Stimulated activated CD8-positive, alpha-beta memory T cell treated with anti-CD3 and anti-CD28 coated beads, Interleukin-4, amount 100 ng/mL, for 1 hour (primary cell): ENCODE measurements at places on chromosomes 2 and 18.
A peak's percentile ranks its signal among the peaks of the same experiment; 100 is the strongest.

GRCh38 chr2:156986339-156986988, 271.0 kb upstream of the GALNT5 start:
- no peak for DNase-seq

DNA sequence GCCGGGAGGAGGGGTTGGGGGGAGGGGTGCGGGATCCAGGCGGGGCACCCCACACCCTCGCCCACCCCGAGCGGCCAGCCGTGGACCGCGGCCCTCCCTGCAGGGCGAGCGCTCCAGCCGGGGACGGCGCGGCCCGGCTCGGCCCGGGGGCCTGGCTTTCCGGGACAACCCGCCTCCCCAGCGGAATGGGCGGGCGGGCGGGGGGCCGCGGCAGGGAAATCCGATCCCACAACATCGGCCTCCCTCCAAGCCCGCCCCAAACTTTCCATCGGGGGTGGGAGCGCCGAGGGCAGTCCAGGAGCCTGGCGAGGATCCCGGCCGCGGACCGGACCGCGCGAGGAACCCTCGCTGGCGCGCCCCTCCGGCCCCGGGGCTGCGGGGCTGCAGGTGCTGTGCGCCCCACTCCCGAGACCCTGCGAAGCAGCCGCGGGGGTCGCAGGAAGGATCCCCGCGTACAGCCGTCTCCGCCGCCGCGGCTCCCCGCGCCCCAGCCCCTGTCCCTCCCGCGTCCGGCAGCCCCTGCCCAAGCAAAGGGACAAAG, 529 bp downstream of the SEMA4C start:
- DNase-seq: no peak

- no peak for DNase-seq
These were observed 115.7 kb downstream of the NCKAP5 start for GRCh38 chr2:133452583-133452982.

- no peak for DNase-seq
These were observed 62.3 kb downstream of the ADCYAP1 start for GRCh38 chr18:966759-967576.

DNA sequence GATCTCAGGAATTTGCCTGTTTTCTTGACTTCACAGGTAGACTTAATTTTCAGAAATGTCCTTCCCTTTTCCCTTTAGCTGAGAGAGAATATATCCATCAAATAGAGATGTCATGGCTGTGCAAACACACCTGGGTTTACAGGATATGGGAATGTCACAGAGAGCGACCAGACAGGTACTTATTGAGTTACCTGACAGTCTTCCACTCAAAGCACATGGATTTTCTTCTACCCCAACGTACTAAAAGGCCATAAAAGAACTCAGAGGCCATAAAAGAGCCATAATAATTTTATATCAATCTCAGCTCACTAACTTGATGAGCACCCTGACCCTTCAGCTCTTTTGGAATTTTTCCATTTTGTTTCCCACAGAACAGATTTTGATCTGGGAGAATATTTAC, 5.3 kb upstream of the DTNA start:
- DNase-seq: no peak

- DNase-seq: no peak
These were observed 1.4 kb upstream of the ACMSD start for GRCh38 chr2:134836986-134837385.

DNA sequence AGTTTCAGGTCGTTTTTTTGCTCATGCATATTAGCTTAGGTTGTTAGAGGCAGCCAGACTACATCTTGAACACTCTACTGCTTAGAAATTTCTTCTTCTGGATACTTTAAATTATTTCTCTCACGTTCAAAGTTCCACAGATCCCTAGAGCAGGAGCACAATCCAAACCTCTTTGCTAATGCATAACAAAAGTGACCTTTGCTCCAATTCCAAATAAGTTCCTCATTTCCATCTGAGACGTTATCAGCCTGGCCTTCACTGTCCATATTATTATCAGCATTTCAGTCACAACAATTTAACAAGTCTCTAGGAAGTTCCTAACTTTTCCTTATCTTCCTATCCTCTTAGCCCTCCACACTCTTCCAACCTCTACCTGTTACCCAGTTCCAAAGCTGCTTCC, 50.4 kb upstream of the ERMN start:
- DNase-seq: no peak

DNA sequence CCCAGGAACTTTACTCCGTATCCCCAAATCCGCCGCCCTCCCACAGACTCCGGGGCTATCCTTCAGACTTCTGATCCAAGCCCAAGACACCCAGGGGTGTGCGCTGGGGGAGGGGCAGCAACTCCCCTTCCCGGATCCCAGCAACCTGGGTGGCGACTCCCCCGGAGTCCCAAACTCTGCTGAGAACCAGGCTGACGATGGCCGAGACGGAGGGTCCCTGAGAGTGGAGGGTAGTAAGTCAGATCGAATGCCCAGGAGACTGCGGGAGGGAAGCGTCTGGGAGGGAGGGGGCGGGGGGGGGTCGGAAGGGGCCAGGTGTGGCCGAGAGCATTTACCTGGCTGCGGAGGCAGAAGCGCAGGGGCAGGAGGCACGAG, 7.0 kb upstream of the TNS1 start:
- DNase-seq: no peak

- no peak for DNase-seq
These were observed 757.7 kb upstream of the ID2 start for GRCh38 chr2:7924023-7924762.

- no peak for DNase-seq
These were observed 89.9 kb downstream of the GLI2 start for GRCh38 chr2:120825370-120826259.

- DNase-seq: no peak
These were observed 28.9 kb downstream of the KCNK3 start for GRCh38 chr2:26721115-26722032.

- DNase-seq: no peak
These were observed 389.8 kb downstream of the FIGN start for GRCh38 chr2:163345795-163346573.

DNA sequence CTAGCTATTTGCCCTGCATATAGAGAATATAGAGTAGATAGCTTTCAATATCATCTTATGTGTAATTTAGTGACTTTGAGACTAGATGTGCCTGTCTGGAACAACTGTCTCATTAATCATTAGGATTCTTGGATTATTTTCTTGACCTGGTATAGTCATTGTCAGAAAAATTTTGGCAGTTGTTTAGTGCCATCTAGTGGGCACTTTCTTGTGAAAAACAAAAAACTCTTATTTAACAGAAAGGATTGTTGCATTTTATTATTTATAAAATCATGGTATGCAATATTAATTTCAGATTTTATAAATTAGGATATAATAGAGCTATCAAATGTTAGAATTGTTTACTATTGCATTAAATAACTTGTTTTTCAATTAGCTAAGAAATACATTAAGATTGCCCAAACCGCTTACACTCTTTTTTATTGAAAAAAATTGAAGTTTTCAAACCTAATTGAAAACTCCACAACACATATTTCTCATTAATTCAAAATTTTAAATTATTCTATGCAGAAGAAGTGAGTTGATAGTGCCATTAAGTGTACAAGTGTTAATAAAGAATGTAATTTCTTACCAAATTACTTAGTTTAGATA, 80.3 kb downstream of the DYNAP start:
- DNase-seq: no peak

- no peak for DNase-seq
These were observed 132.8 kb downstream of the TPO start for GRCh38 chr2:1546023-1546591.

- no peak for DNase-seq
These were observed 112.1 kb downstream of the KYNU start for GRCh38 chr2:142989273-142990204.

DNA sequence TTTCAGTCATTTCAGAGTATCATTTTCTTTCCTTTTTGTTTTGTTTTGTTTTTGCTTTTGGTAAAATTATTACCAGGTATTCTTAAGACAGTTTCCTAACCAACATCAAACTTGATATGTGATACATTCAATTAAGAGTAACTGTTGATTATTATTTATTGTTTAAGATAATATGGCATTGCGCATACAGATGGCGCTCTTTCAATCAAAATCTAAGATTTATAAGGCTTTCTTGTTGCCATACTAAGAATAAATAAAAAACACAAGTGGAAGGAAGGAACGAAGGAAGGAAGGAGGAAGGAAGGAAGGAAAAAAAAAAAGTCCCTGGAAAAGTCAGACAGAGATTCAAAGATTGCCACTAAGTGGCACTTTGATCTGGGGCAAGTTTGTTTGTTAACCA, 1308.7 kb upstream of the FAM98A start:
- DNase-seq: no peak

DNA sequence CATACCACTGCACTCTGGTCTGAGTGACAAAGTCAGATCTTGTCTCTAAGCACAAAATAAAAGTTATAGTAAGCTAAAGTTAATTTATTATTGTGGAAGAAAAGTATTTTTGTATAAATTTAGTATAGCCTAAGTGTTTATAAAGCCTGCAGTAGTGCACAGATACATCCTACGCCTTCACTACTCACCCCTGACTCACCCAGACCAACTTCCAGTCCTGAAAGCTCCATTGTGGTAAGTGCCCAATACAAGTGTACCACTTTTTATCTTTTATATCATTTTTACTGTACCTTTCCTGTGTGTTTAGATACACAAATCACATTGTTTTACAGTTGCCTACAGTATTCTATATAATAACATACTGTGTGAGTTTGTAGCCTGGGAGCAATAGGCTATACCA, 57.5 kb downstream of the UBE2E3 start:
- no peak for DNase-seq

DNA sequence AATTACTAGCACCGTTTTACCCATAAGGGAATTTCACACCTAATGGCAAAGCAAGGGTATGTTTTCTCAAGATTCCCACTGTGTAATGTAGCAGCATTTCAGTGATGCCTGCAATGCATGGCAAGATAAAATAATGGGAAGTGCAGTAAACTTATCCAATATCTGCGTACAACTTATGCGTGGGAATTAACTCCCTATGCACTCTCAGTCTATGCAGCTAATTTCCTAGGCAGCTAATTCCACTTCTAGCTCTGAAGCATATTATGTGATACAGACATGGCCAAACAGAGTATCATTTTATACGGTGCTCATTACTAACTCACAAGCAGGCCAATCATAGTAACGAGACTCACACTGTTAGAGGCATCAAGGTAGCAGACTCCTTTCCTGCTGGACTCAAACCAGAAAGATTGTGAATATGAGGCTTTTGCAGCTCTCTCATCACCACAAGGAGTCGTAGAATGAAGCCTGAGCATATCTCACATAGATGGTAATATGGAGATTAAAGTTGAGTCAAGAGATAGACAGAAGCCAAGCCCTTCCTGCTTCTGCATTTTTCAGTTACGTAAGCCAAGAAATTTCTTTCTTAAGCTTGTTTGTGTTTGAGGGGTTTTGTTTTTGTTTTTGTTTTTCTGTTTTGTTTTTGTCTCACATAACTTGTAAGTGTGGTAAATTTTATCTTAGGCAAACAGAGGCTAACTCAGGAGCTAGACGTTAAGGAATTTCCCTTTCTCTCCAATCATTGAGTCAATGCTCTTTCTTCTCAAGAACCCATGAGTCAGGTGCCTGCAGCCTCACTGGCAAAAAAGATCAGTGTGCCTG, 34.8 kb upstream of the ITGAV start:
- no peak for DNase-seq

DNA sequence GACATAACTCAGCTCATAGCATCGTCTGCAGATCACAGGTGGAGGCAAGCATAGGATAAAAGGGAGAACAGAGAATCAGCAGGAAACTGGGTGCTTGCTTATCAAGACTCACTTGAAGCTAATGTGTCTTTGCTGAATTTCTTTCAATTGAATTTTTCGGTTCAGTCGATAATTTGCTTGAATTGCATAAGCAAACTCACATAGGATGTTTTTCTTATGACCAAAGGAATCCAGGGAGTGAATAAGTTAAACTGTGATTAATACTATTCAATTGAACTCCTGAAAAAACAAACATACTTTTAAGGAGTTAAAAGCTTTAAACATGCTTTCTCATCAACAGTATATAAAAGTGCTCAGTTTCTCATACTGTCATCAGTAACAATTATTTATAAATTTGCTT, 707.1 kb upstream of the ACVR2A start:
- DNase-seq: no peak

GRCh38 chr18:38353149-38353548, 787.6 kb upstream of the CELF4 start:
- DNase-seq: no peak

DNA sequence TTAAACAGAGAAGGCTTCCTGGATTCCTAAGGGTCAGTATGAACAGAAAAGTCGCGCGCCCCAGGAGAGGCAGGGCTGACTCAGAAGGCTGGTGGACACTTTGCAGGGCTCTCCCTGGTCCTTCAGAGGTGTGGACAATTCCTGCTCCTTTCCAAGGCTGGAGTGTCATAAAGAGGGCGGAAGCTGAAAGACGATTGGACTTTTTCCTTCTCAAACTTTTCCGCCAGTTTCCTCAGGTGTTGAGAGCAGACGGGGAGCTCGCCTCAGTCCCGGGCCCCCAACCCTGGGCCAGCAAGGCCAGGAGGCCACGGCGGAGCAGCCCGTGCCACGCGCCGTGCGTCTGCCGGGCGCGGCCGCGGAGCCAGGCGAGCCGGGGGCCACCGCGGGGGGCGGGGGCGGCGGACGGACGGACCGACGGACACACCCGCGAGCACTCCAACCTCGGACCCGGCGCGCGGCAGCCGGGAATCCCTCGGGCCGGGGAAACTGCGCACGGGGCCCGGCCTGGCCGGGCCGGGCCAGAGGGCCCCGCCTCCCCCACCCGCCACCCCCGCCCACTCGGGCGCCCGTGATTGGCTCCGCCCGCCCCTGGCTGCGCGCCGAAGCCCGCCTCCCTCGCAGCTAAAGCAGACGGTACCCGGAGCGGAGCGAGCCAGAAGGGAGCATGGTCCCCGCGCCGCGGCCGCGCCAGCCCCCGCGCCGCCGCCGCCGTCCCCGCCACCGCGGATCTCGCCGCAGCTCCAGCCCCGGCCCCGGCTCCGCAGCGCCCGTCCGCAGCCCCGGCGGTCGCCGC, at the start of gene KLHL29:
KLHL29 (plus strand) TSS at position 629 of the 793 bp plus-strand sequence. CDS start 177,018 bp downstream, outside the sequence.
- DNase-seq: peak; percentile 36

DNA sequence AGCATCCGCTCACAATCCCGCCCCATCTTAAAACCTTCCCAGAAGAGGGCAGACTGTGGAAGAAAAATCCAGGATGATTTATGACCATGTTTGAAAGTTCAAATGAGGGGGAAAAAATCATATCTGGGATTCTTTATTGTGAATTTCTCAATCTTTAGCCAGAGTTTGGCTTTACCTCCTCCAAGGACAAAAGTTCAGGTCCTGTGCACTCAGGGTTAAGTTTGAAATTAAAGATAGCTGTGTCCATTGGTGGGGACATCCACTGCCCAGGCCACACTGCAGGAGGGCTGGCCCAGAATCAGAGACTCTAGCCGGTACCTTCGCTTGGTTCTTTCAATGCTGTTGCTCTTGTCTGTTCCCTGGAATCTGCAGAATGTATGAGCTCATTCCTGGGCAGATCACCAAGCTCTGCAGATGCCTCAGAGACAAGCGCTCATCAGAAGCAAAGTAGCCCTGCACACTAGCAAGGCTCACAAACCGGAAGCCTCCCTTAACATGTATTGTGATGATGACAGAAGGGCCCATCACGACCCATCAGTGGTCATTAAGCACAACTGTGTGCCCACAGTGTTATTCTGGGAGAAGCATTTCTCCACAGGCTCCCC, 375.3 kb upstream of the KLHL29 start:
- no peak for DNase-seq

- DNase-seq: no peak
These were observed 73.7 kb downstream of the RBMS1 start for GRCh38 chr2:160419776-160420505.

GRCh38 chr18:46324087-46324955, 220.1 kb downstream of the HAUS1 start:
- no peak for DNase-seq

GRCh38 chr18:23932385-23933067, 82.0 kb upstream of the TTC39C start:
- no peak for DNase-seq

- DNase-seq: no peak
These were observed 1081.3 kb upstream of the TMEFF2 start for GRCh38 chr2:193276069-193276468.

- DNase-seq: no peak
These were observed 317.4 kb upstream of the UBE2E3 start for GRCh38 chr2:180662941-180663471.
